ENCODE measurements at places on chromosomes 12 and 14.

GRCh38 chr14:68977718-68978171, 1.4 kb downstream of the ACTN1 start:
- no peak for DNase-seq

DNA sequence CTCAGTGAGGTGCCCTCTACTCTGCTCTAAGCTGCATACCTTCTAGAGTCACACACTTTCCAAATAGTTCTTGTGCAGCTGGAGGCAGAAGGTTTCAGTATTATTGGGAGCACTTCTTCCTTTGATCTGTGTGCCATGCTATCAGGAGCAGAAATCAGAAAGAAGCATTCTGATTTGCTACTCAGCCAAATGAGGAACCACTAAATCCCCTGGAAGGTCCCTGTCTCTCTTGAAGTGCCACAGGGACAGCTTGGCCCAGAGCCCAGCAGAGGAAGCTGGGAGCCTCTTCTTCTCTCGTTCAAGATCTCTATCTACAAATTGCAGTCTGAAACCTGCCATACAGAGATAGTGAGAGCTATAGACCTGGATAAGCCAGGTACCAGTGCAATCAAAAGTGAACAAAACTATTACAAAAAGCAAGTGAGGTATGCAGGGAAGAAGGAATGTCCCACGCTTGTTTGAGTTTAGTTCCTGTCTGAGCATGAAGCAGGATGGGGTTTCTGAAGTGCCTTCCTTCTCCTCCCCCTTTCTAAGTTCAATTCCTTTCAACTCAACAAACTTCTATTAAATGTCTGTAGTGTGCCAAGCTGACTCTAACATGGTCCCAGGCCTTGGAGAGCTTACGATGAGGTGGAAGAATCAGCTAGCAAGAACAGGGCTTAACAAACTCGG, 100.9 kb upstream of the PARP11 start:
- DNase-seq = no peak

- no peak for DNase-seq
Measured at GRCh38 chr12:45587877-45588533, 141.5 kb upstream of the ARID2 start.

GRCh38 chr12:96247563-96247962, 53.4 kb downstream of the ELK3 start:
- DNase-seq = no peak

Measured in NT2/D1 (cell line).